Tongue (tissue), 3 donors: ENCODE measurements at places on chromosomes 11 and 22. TPM values are rescaled to one million over a fixed set of nuclear protein-coding genes. Genes with fewer than 3 reads are reported as not detected.

SPDYC gene
- not detected for total RNA-seq

DNA sequence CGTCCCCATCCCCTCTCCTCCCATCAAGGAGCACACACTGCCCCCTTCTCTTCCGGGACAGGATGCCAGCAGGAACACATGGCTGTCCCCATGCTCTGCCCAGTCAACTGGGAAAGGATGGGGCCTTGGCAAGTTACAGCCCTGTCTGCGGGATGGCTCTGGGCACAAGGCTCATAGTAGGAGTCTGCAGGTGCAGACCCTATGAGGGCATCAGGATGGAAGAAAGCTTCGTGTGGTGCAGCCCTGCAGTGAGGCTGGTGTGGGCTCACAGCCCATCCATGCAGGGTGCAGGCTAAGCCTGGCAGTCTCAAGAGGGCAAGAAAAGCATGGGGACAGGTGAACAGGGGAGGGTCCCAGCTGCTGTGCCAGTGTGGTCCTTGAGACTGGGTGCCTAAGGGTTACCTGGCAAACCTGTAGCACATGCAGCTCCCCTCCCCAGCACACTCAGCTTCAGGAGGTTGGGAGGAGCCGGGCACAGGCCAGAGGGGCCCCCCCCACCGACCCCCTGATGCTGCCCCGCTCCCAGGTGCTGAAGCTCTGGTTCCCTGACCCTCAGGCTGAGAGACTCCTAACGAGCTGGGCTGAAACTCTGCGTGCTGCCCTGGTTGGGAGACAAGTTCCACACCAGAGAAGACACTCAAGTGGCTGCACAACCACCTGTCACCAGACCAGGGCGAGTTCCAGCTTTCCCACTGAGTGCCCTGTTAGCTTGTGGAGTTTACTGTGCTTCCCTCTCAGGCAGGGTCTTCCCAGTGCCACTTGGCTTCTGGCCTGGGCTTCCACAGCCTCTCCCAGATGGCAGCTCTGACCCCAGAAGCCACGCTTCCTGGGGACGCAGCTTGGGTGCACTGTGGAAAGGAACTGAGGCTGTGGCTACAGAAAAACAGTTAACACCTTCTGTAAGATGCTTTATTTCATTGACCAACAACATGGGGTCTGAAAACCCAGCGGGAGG is 3.3 kb upstream of the SCARF2 start:
- peak; percentile 37 for DNase-seq

DNA sequence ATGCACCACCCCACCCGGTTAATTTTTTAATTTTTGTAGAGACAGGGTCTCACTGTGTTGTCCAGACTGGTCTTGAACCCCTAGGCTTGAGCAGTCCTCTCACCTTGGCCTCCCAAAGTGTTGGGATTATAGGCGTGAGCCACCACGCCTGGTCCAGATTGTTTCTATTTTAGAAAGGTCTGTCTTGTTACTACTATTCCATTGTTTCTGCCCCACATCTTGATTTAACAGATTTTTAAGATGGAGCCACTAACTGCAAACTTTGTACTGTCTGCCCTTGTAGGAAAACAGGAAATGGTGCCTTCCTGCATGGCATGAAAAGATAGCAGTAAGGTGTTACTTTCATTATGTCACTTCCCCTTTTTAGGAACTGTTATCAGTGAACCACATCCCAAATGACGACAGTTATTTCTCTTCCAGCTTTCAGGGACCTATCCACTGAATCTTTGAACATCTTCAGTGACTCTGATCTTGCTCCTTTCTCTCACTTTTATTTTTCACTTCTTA is 23.2 kb downstream of the TAF1D start:
- no peak for DNase-seq

GRCh38 chr11:45156741-45157140 is 10.3 kb downstream of the PRDM11 start:
- DNase-seq = no peak

DNA sequence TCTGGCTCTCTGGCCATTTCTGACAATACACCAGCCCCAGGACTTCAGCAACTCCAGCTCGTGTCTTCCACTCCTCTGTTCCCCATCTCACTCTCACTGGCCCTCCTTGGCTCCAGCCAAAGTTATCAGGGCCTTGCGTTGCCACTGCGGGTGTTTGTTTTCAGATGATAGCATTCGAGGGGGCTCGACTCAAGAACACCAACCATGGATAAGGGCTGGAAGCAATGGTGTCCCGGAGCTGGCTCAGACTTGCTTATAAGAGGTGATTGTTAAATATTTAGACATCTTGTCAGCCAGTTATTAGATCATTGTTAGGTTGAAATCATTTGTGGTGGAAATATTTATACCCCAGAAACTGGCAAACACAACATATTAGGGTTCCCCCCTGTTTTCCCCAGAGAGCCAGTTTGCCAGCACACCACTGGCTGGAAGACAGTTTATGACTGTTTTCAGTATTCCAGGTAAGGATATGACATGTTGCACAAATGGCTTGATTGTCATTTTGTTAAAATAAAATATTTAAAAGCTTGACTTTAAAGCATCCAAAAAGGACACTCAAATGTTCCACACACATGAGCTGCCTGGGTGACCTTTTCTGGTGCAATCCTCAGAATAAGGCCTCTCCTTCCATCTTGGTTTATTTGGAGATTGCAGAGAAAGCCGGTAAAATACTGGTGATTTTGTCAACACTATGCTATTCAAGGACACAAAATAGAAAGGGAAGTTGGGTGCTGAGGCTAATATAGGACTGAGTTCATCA is 98.3 kb downstream of the FBXO7 start:
- no peak for DNase-seq

DNA sequence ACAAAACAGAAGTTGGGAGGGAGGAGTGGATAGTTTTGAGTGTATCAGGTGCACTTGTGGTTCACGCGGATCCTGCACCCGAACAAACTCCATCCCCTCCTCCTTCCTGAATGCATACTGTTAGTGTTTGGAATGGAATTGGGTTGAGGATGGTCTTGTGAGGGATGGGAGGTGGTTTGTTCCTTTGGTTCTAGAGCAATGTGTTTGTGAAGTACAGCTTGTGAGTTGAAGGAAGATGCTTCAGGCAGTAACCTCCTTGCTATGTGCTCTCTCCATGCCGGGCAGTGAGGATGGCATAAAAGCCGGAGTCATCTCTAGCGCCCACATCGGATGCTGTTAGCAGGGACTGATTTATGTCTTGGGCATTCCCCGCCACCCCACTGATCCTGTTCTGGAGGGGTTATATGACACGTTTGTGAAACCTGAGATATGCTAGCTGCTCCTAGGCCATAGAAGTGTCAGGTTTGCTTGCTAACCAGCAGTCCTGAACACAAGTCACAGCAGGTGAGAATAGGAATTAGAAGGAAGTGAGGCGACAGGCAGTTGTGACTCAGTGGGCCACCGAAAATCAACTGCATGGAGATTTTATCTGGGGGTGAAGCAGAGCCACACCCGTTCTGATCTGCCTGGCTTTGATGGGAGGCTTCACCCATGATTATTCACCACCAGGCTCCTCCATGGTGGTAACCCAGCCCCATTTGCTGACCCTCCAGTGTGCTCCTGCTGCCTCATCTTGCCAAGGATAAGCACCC is 2.2 kb downstream of the BCR start:
- no peak for DNase-seq

DNA sequence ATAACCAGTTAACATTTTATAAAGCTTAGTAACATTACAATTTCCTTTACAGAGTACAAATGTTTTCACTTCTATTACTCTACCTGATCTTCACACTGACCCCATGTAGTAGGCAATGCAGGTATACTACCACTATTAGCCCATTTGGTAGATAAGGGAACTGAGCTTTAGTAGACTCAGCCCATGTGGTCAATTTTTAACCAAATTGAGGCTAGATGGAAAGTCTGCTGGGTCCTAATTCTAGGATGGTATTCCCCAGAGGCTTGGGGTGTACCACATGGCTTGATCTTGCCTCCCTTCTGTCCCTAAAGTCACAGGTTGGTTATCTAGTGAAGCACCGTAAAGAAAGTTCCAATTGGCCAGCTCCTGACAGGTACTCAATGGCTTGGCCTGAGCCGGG is 48.2 kb downstream of the NRXN2 start:
- DNase-seq = no peak

- no peak for DNase-seq
Observed at GRCh38 chr22:35600476-35600875, 16.7 kb downstream of the MB start.
